Fibroblast of villous mesenchyme (primary cell): ENCODE measurements at places on chromosomes 4 and X.

DNA sequence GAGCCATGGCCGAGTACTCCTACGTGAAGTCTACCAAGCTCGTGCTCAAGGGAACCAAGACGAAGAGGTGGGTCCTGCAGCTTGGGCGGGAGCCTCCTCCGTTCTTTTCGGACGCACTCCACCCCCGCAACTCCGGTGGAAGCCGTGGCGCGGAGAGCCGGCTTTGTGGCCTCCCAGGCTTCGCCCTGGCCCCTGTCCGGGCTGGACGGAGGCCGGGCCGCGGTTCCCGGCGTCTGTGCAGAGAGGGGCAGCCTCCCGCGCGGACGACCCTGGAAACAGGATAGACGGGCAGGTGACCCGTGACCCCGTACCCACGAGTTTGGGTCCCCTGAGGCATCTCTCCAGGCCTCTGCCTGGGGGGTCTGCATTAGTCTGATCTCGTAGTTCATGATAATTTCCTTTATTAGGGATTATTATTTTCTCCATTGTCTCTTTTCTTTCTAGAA is 356 bp downstream of the FRG1 start:
- no peak for DNase-seq

GRCh38 chr4:67355806-67356205 is 189.5 kb downstream of the CENPC start:
- no peak for DNase-seq

DNA sequence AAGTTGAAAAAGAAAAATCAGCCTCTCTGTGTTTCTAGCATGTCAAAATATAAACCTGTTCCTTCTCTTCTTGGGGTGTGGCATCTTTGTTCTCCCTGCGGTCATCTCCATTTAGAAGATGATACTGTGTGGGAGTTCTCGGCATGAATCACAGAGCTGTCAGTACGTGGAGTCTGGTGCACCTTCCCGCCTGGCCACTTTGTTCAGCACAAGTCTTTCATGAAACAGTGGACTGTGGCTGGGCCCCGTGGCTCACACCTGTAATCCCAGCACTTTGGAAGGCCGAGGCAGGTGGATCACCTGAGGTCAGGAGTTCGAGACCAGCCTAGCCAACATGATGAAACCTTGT is 166.5 kb downstream of the MAML3 start:
- DNase-seq: no peak

DNA sequence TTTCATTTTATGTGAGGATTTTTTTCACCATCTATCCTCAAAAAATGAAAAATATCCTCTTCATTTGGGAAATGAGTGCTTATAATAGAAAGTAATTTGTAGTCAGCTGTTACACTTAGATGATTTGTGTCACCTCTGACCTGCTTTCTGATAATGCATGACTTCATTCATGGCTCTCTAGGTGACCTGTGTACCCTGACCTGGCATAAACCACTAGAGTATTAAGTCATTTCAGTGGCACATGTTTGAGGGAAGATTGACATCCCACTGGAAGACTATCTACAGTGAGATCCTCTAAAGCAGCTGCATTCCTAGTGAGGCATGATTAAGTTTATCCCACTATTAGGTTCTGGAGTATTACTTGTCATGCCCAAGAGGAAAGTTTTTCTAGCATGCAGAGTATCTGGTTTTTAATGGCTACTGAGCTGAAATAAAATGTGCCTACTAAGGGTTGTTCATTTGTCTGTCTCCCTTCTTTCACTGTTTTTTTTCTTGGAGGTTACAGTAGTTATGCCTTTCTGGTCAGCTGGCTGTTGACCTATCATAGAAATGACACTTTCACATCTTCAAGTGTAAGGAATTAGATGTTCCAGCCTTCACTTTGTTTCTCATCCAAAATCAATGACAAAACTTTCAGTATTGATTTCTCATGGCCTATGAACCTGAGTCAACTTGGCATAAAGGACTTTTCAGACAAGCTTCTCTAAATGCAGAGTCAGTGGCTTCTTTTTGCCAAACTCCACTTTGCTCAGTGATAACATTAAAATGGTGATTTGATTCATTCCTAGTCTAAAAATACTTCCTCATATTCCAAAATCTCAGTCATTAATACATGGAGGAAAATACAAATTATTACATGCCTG is 33.1 kb downstream of the TET2 start:
- no peak for DNase-seq

DNA sequence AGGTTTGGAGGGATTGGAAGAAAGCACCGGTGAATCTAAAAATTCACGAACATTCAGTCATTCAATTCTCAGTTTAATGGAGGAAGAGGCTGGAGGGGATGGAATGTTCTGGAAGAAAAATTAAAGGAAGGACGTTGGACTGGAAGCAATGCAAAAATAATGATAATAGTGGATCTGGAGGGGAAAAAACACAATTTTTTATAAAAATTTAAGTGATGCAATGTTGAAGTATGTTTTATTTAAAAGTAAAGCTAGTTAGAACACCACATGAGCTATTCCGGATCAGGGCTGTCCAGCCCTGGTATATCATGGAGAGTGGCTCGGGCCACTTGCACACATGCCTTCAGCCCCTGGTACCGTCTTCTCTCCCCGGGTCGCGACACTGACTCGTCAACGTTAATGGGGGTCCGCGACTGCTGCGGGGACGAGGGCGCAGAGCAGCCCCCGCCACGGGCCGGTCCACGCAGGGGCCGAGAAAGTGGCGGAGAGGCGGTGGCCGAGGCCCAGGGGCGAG is 204.6 kb downstream of the TENM3 start:
- no peak for DNase-seq
